ENCODE measurements at places on chromosomes 12 and 14.

GRCh38 chr14:67167420-67168109, 21.7 kb upstream of the GARIN2 start:
- DNase-seq, result no peak

- no peak for DNase-seq
Observed at GRCh38 chr12:22653075-22653474, 28.1 kb downstream of the ETNK1 start.

DNA sequence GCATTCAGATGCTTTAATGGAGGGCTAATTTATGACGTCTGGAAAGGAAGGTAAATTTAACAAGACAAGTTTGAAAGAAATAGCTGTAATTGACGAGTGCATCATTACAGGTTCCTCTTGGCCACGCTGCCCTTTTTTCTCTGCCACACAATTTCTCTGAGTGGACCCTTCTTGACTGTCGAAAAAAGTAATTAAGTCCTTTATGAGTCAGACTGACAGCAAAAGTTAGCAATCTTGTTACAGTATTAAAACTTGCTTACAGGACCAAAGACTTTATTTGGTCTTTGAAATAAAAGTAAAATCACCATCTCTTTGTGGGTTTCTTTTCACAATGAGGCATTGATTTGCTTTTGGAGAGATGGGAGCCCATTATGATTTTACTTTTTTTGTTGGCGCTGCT, 42.6 kb downstream of the SAMD4A start:
- no peak for DNase-seq

DNA sequence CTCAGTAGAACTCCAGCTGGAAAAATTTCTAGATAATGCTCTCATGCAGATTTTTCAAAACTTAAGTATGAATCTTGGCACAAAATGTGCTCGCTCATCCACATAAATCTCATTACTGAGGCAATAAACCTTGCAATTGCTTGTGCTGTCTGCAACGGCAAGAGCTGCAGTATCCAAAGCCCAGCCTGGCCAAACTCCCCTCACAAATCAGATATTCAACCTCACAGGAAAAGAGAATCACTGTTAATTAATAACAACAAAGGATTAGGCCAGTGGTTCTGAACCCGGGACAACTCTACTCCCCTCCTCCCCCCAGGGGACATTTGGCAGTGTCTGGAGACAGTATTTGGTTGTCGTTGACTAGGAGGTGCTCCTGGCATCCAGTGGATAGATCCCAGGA, 19.2 kb upstream of the CORO1C start:
- DNase-seq, result no peak

- DNase-seq, result peak; percentile 79
Observed at GRCh38 chr12:121668750-121669520, 519 bp downstream of the MORN3 start.

Data from nephron progenitor cell (in vitro differentiated cells).